CD4-positive, alpha-beta T cell treated with Interferon gamma for 1 hour (primary cell): ENCODE measurements at places on chromosomes 7 and 10.
A peak's percentile ranks its signal among the peaks of the same experiment; 100 is the strongest.

DNA sequence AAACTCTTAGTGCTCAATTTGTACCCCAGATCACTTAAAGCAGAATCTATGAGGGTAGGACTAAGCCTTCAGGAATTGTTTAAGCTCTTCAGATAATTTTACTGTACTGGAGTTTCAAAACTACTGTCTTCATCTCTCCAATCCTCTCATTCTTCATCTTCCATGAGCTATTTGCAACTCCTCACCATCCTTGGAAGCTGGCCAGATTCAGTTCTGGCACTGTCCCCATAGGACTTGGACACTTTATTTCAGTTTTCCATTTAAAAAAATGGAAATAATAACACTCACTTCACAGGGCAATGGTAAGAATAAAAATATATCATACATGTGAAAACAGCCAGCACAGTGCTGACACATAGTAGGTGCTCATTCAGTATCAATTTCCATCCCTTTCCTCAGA lies 74.6 kb downstream of the PPP1R17 start:
- no peak for DNase-seq

GRCh38 chr7:56121440-56121839 lies 5.2 kb upstream of the NUPR2 start:
- no peak for DNase-seq

DNA sequence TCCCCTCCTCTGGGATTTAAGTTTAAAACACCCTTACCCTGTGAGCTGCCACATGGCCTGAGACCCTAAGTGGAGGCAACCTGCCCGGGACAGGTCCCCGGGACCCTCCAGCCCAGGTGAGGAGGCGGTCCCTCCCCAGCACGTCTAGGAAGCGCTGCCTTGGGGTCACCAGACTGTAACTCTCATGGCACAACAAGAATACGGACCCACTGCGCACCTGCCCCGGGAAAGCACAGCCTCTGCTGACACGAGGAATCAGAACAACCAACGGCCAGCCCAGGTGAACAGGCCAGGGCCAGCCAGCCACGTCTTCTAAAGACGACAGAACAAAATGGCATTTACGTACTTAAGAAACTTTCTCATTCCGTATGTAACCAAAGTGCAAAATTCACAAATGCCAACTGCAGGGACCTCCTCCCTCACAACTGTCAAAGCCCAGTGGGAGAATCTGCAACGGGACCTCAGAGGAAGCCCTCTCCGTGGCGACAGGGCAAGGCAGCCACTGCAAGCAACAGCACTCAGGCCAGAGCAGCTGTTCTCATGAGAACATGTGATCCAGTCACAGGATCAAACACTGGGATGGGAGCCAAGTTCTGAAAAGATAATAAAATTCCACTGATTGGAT lies 208.4 kb downstream of the DIP2C start:
- DNase-seq: no peak

- DNase-seq: no peak
Measured at GRCh38 chr7:157005456-157006204, 4.8 kb downstream of the MNX1 start.

GRCh38 chr10:80382989-80383388 lies 25.4 kb upstream of the PRXL2A start:
- DNase-seq: peak; percentile 29
